ENCODE measurements at places on chromosomes 6 and 20.

GRCh38 chr6:40695750-40696415 is 108.7 kb upstream of the LRFN2 start:
- DNase-seq = no peak

- no peak for DNase-seq
Observed at GRCh38 chr20:1702855-1703254, 45.3 kb upstream of the SIRPG start.

- no peak for DNase-seq
Observed at GRCh38 chr6:121917834-121918559, 481.5 kb upstream of the HSF2 start.

DNA sequence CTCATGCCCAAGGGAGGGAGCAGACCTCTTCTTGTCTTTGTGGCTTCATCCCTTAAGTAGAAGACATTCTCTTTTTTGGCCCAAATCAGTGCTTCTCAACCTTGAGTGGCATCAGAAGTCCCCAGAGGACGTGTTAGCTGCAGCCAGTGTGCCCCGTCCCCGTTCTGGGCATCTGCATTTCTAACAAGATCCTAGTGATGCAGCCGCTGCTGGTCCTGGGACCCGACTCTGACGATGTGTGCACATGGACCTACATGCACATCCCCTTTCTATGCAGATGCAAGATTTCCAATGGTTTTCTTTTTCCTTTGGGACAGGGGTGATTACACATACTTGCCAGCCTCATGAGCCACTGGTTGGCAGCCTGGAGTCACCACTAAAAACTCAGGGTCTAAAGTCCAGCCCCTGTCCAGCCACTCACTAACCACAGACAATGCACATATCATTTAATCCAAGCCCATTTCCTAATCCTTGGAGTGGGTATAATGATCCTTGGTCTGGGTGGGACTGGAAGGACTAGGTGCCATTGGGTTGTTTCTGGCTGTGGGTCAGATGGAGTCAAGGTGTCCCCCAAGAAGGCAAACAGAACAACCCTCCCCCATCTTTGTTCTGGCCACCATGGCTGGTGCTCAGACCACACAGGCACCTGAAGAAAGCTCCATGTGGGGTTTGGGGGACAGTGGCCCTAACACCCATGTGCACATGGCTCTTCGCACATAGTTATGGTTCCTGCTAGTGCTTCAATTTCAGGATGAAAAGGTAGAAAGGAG is 6.4 kb downstream of the ACSS1 start:
- no peak for DNase-seq

GRCh38 chr20:58744836-58745235 is 52.2 kb downstream of the NPEPL1 start:
- no peak for DNase-seq

DNA sequence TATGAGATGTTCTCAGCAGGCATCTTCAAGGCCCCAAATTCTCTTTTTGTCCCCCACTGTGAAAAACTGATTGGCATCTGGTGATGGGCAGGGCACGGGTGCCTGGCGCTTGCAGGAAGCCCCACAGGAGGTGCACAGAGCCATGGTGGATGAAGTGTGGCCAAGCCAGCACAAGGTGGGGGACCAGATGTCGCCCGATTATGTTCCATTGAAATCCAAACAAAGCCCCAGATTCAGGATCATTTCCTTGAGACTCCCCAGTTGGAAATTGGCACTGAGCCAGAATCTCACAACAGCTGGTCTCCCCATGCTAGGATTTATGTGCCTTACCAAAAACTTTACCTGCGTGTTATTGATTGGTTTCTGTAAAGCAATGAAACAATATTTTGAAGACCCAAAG is 186.1 kb downstream of the ADAT2 start:
- DNase-seq = no peak

GRCh38 chr6:15845492-15845891 is 182.7 kb upstream of the DTNBP1 start:
- DNase-seq = no peak

DNA sequence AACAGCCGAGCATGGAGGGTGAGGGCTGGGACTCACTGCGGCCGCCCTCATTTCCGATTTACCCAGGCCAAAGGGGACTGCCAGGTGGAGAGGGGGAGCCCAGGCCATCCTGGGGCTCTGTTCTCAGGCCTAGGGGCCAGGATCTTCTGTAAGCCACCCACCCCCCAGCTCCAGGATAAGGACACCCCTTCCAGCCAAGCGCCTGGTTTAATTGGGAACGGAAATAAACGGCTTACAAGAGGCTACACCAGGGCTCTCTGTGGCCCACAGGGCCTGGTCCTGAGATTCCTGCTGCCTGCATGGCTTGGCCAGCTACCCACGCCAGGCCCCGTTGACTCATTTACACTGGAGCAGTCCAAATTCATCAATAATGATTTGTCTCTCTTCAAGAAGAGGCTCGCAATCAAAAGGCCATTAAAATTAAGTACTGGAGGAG is 68.1 kb upstream of the TOP1 start:
- DNase-seq = no peak

DNA sequence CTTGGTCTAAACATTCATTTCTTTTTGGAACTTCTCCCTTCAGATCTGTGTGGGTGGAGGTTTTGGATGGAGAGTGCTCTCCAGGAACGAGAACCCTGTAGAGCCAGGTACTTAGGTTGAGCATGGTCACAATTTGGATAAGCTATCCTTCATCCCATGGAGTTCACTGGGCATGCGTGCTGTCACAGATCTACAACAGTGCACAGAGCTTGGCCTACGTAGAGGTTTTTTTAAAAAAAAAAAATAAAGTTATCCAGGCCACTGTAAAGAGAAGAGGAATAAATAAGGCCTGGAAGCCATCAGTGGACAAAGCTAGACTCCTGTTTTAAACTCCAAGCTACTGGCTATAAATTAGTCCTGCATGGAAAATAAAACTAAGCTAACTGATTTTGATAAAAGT is 165.6 kb downstream of the SLC24A3 start:
- DNase-seq = no peak

DNA sequence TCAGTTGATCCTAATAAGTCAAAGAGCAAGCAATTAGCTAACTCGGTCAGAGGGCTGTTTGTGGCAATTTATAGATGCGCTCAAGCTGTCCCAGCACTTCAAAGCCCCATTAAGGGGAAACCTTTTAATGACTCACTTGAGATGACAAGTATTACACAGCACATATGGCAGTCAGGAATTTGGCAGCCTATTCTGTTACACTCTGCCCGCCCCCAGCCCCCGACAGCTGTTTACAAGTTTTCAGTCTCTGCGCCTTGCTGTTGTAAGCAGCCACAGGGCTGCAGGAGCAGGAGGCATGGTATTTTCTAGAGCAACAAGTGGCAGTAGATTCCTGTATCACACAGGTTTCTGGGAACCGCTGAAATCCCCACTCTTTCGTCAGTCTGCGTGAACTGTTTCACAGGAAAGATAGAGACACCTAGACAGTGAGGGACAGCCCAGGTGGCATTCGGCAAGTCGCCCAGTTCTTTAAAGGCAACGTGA is 263.0 kb downstream of the FOXC1 start:
- DNase-seq = no peak

DNA sequence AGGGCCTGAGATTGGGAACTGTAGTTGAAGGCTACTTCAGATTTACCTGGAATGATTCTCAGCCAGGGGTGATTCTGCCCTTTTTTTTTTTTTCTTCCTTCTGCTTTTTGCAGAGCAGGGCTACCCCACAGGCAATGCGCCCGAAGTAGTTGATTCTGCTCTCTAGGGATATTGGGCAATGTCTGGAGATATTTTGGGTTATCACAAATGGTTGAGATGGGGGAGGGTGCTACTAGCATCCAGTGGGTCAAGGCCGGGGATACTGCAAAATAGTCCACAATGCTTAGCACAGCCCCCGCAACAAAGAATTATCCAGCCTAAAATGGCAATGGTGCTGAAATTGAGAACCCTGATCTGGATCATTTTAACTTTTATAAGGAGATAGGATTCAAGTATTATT is 71.2 kb upstream of the ZMYND8 start:
- no peak for DNase-seq

GRCh38 chr6:141394565-141395051 is 738.1 kb upstream of the GJE1 start:
- DNase-seq = no peak

GRCh38 chr20:17556837-17557674 is 12.8 kb upstream of the DSTN start:
- DNase-seq = no peak

DNA sequence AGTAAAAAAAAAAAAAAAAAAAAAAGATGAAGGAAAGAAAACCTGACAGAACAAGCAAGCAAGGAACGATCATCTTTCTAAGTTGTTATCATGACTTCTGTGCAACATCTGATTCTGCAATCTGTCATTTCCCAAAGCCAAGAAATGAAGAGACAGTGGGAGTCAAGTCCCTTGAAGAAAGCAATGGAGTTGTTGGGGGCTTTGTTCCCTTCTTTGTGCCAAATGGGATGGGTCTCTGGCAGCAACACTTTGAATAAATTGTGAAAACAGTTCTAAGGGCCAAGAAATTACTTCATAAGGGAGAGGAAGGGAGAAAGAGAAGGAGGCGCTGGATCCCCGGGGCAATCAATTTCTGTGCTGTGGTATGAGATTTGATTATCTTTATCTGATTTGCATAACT is 33.3 kb upstream of the RSPO3 start:
- no peak for DNase-seq

GRCh38 chr6:14129575-14129974 is 12.0 kb downstream of the CD83 start:
- no peak for DNase-seq
